Bronchial epithelial cell (primary cell): ENCODE measurements at places on chromosomes 6 and 20. TPM values are rescaled to one million over a fixed set of nuclear protein-coding genes. Genes with fewer than 3 reads are reported as not detected.
A peak's percentile ranks its signal among the peaks of the same experiment; 100 is the strongest.

DNA sequence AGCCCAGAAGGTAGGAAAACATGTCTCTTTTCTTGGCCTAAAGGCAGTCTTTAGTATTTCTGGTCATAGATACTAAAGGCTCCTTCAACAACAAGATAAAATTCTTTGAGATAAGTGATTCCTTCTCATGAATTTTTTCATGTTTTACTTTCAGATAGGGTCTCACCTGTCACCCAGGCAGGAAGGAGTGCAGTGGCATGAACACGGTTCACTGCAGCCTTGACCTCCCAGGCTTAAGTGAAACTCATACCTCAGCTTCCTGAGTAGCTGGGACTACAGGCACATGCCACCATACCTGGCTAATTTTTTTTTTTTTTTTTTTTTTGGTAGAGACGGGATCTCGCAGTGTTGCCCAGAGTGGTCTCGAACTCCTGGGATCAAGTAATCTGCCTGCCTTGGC, 9.1 kb downstream of the PNLDC1 start:
- DNase-seq, result no peak

- DNase-seq, result no peak
Observed at GRCh38 chr20:399182-399707, 8.9 kb upstream of the RBCK1 start.

DNA sequence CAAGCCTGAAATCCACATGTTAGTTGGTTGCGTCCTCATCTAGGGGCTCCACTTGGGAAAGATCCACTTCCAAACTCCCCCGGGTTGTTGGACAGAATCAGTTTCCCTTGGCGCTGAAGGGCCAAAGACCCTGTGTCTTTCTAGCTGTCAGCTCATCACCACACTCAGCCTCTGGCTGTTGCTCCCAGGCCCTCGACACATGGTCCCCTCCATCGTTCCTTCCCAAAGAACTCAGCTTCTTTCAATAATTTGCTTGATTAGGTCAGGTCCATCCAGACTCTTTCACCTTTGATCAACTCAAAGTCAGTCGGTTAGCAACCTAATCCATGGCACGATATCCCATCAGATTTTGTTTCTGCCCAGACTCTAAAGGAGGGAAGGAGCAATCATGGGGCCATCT, 254.8 kb upstream of the SULF2 start:
- no peak for DNase-seq

DNA sequence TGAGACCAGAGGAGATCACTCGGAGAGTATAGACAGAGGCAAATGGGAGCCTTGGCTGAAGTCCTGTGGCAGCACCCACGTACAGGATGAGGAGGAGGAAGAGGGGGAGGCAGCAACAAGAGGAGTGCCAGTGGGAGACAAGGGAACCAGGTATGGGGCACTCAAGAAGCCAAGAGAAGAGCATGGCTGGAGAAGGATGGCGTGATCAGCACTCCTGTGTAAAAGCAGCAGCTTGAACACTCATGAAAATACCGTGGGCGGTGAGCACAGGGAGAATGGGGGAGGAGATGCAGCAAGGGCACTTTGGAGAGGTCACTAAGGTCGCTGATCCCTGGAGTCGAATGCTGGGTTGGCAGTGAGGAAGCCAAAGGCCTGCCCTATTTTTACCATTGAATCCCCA, 51.2 kb upstream of the PRND start:
- no peak for DNase-seq

DNA sequence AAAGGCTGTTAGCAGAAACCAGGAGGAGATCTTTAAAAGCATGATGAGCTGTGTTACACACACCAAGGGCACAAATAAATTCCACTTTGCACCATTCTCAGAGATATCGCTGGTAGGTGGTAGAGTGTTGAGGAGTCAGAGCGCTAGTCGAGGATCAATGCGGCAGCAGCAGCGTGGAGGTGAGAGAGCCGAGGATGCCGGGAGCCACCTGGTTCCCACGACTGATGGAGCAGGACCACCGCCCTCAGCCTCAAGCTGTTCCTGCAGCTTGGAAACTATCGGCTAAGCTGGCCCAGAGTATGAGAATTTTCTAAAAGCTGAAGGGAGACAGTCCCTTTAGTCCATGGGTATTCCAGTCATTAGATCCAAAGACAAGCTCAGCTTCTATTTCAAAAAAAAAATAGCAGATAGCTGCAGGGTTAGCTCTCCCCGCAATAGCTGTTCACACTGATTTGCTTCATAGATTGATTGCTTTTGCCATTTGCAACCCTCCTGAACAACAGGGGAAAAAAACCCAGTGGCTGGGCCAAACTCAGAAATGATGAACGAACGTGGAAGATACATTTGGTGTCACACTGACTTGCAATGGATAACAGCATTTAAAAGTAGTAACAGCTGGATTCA, 106.2 kb downstream of the LCA5 start:
- no peak for DNase-seq

GRCh38 chr6:7142918-7143475, 35.2 kb downstream of the RREB1 start:
- DNase-seq, result no peak

- no peak for DNase-seq
Observed at GRCh38 chr6:32375739-32376529, 4.2 kb upstream of the TSBP1 start.

GRCh38 chr20:49516916-49517804, 34.7 kb upstream of the KCNB1 start:
- DNase-seq, result no peak

- DNase-seq, result peak; percentile 26
Observed at GRCh38 chr6:152957796-152958195, 25.0 kb downstream of the FBXO5 start.

DNA sequence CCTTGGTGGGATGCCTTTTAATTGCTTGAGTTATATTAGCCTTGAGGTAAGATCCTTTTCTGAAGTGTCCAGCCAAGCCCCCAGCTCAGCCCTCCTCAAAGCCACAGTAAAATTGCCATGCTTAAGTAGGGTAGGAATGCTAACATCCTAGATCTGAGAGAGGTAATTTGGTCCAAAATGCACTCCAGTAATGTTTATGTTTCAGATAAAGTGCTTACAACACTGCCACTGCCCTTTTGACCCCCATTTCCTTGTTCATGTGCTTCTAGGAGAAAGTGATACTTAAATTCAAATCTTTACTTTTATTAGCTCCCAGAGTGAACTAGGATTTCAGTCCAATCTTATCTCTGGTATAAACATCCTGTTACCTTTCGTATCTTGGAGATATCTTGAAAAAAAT, 318.0 kb downstream of the BMP2 start:
- DNase-seq, result no peak

DNA sequence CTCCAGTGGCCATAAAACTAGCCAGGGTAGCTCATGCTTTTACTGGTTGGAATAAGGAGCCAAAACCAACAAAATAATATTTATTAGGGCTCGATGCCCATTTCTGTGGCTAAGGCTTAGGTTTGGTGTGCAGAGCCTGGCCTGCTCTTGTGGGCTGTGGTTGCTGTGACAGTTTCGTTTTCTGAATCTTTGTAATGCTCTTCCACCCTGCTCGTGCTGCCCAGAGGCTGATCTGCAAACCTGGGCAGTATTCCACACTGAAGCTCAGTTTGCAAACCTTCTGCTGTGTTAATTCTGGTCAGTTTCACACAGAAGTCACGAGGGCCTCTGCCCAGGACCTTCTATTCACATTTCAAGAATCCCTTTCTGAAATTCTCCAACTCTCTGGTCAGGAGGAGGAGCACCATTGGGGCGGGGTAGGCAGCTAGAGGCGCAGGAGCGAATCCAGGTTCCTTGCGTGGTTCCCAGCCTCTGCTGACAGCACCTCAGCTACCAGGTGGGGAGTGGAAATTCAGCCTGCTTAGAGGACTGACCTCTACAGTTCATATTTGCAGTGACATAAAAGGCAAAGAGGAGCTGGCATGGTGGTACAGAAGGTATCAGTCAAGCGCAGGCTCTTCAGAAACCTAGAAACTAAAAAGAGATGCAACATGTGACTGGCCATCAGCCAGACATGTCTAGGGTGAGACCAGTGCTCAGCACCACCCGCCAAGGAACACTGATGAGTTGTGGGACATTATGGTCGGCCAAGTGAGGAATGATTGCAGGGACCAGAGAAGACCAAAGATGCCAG, 14.3 kb upstream of the C20orf144 start:
- no peak for DNase-seq

TMEM217 gene
- 0.26 and 0.38 TPM in 2 replicates for total RNA-seq

GSTA2 gene
- total RNA-seq, result not detected in 2 replicates
